Brain microvascular endothelial cell (primary cell): ENCODE measurements at places on chromosomes 12 and 14.

DNA sequence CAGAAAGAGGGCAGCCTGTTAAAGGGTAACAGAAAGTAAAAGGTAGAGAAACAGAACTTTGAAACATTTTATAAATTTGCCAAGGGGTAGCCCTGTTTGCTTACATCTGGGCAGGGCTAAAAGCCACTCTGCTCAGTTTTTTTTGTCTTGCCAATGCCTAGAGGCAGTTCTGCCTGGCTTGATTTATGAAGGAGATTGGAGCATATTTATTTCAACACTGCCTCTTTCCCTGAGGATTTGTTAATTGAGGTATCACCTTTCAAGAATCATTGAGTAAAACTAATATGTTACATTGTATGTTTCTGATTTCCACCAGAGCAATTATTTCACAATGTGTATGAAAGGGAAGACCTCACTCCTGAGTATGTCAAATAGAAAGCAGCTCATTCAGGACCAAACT lies 160.8 kb downstream of the GXYLT1 start:
- no peak for DNase-seq

DNA sequence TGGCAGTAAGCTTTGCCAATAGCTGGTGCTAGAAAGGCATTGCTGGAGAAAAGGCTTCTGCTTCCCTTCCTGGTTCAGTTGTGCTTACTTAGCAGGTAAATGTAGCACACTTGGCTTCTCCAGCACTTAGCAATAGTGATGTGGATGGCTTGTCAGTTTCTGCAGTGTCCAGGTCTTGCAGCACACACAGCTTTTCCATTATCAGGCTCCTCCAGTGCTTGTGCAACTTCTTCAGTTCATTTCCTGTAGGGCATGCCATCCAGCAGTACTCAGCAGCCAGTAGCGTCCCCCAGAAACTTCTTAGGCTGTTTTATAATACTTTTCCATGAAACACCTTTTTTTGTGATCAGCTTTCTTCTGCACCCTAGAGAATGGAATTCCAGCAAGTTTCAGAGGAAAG lies 154.6 kb downstream of the SLC6A15 start:
- peak; percentile 54 for DNase-seq

- DNase-seq = no peak
Measured at GRCh38 chr12:115044073-115044472, 360.1 kb upstream of the TBX3 start.

GRCh38 chr14:89356927-89357326 lies 60.1 kb downstream of the FOXN3 start:
- DNase-seq = no peak

DNA sequence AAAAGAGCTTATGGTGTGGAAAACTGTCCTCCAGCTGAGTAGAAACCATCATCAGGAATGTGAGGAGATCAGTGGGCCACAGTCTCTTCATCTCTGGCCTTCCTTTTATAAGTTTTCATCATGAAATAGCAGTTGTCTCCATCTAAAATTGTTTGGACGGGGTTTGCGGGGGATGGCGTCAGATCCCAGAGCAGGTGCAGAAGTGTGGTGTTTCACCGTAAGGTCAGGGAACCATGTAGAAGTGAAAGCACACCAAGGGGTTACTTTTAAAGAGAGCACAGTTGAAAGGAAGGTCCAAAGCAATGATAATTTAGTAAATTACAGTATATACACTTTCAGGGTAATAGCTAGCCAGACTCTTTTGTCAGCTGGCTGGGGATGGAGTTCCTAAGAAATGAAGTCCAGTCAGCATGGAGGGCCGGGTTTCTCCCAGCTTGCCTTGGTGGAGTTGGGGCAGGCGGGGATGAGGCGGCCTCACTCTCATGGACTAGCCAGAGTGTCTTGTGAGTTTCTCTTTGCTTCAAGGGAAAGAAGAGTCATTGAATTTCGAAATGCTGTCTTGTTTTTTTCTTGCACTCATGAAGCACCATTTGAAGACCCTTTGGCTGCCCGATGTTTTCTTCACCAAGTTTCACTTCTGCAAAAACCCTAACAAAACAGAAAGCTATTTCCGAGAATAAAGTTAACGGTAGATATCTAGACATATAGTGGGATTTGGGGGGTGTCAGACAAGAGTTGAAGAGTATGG lies 100.6 kb downstream of the ETV6 start:
- DNase-seq = no peak

DNA sequence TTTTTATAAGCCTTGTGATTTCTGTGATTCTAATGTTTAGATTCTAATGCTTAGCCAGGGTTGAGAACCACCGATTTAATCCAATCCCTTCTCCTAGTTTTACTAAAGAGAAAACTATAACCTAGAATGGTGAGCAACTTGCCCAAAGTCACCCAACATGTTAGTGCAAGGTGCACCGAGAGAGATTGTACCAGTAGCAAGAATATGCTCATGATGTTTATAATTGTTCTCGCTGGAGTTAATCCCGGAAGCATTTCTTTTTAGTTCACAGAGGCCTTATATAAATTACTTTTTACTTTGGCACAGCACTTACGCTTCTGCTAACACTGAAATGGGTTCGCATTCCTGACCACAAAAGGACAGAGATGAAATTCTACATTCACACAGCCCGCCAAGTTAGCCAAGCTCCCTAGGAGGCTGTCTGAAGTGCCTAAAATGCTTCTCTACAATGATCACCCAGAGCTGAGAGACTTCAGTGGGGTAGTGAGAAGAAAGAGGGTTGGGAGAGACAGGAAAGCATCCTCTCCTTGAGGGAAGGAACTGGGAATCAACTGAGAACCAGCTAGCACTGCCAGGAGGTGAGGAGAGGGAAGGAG lies 579 bp upstream of the BLOC1S1 start:
- DNase-seq = no peak

DNA sequence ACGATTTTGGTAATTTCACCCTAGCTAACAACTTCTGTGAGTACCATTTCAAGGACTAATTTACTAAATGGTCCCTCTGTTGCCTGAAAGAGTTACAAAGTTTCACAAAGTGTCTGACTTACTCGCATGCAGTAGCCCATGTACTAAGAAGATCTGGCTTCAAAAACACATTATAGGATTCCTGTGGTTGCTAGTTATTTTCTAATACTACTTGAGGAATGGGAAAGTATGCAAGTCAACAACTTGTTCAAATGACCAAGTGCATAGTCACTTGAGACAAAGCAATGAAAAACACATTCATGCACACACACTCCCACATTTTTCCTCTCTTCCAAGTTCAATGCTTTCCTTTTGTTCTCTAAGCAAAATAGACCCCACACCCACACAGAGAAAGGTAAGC lies 219.7 kb upstream of the TMPO start:
- no peak for DNase-seq

DNA sequence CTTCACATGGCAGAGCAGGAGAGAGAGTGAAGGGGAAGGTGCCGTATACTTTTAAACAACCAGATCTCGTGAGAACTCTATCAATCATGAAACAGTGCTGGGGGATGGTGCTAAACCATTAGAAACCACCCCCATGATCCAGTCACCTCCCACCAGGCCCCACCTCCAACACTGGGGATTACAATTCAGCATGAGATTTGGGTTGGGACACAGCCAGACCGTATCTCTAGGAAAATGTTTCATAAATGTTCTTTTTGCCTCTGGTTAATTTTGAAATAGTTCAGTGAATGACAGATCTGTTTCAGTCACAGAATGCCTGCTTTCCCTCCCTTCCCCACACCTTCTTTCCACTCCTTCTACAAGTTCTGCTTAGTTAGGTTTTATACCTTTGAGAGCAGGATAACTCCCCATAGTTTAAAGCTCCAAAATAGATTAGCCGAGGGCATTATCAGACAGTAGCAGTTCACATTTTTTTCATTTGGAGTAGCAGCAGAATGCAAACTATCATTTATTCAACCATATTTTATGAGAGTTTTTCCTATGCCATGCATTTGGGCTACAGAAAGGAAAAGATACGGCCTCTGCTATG lies 27.1 kb downstream of the PELI2 start:
- peak; percentile 9 for DNase-seq

DNA sequence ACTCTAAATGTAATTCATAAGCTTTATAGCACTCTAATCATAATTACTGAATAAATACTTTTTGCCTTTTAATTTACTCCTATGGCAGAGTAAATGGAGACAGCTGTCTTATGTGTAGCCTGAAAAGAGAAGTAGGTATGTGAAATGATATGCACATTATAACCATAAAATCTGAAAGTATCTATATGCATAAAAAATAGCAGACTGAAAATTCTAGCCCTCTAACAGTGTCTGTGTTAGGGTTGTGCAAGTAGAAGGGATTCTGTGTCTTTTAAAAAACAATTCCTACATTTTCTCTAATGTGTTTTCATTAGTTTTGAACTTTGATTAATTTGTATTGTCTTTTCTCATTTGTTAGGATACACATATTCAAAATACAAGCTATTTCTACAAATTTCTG lies 94.9 kb downstream of the TXNDC16 start:
- no peak for DNase-seq

DNA sequence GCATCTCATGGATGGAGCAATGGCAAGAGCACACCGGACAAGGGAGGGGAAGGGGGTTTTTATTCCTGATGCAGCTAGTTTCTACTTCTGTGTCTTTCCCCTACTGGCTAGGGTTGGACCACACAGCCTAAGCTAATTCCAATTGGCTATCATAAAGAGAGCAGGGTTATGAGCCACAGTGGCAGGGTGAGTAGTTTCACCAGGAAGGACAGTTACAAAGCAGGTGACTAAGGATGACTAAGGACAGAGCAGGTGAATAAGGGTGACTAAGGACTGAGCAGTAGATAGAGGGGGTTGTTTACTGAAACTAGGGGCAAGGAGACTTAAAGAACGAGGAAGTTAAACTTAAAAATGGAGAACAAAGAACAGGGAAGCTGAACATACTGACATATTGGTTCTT lies 321.4 kb upstream of the SEL1L start:
- no peak for DNase-seq

- no peak for DNase-seq
Measured at GRCh38 chr12:124525455-124525854, 42.0 kb downstream of the NCOR2 start.

DNA sequence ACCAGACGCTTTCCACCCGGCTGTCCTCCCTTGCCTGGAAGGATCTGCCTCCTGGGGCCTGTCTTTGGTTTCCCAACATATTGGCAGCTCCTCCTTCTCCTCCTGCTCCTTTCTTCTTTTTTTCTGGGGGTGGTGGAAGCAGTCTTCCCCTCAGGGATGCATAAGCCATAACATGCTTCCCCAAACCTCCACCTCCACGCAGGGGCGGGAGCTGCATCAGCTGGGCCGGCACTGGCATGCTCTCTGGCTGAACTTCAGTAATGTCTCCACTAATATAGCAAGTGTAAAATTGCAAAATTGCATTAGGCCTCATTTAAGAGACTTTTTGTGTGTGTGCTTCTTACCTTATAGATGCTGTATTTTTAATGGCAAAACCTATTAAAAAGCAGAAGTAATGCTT lies 58.6 kb downstream of the GLT1D1 start:
- DNase-seq = no peak

DNA sequence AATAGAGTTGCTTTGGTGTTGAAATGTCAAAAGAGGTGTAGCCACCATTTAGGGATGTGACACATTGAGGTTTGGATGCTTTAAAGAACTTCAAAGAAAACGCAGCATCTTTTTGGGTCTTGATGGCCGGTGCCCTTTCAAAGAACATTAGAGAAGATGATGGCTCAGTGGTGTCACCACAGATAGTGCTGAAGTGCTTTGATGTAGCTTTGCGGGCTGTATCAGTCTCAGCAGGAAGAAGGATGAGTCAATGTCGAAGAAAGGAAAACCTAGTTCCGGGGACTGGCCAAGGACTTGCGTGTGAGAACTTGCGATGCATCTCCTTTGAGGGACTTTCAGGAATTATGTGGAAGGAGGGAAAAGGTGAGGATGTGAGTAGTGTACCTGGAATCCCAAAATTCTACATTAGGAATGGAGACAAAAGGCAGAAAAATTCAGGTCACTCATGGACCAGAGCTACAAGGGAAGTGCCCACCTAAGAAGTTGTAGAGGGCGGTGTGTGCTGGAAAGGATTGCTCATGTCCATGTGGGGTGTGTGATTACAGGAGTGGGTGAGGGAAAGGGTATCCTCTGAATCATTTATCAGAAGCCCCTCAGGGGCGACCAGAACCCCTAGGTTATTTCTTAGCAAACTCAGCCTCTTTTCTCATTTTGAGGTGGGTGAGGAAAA lies 39.7 kb upstream of the GZMB start:
- DNase-seq = no peak

DNA sequence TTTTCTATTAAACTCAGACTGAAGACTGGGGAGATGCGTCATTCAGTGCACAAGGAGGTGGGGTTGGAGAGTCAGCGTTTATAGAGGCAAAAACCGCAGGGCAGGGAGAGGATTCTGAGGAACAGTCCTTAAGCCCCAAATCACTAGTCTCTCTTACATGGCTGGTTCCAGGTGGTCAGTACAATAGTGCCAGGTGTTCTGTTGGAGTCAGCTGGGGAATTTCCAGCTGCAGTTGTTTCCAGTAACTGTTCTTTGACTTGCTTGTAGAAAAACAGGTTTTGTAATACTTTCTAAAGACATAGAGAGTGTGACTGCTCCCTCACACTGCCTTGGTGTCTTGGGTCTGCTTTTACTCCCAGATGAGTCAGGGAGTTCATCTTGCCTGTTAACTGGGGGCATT lies 192.2 kb downstream of the TMTC3 start:
- peak; percentile 50 for DNase-seq

GRCh38 chr12:80232837-80233236 lies 133.5 kb downstream of the OTOGL start:
- DNase-seq = no peak

- no peak for DNase-seq
Measured at GRCh38 chr12:54206791-54207190, 18.0 kb upstream of the SMUG1 start.

DNA sequence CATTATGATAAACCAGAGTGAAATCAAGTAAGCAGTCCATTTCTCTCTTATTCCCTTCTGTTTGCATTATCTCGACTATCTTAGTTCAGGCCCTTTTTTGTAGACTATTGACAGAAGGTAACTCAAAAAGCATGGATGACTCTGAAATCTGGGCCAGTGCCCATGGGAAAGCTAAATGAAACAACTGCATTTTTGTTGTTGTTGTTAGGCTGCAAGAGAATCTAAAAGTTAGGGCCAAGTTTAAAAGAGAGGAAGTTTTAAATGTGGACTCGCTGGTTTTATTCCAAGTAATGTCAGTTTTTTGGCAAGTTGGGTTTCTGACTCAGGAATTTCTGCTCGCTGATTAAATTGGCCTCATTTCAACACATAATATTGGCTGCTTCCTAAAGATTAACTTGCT lies 201.1 kb downstream of the PIK3C2G start:
- DNase-seq = peak; percentile 26

GRCh38 chr12:93366422-93366821 lies 11.3 kb upstream of the NUDT4 start:
- no peak for DNase-seq

DNA sequence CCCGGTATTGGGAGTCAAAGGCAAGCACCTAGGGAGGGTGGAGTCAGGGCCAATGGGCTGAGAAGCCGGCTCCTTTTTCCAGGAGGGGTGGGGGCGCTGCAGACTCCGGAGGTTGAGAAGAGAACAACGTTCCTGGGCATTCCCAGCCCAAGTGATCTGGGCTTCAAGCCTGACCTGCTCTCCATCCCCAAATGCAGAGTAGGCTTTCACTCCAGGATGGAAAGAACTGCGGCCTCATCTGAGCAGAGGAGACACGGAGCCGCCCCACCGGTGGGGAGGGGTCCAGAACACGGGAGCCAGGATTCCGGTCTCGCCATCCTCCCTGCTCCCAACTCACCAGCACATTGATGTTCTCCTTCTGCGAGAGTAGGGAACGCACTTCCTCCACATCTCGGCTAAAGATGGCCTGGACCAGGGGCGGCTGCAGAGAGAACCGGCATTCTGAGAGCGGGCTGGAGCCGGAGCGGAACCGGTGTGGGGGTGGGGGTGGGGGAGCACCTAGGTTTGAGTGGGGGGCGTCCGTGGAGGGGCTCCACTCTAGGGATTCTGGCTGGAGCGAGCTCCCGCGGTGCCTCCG lies 605 bp downstream of the ANKRD52 start:
- DNase-seq = no peak

GRCh38 chr12:90546511-90546910 lies 408.5 kb downstream of the CCER1 start:
- DNase-seq = no peak
